ENCODE measurements at places on chromosomes 16 and 17.

DNA sequence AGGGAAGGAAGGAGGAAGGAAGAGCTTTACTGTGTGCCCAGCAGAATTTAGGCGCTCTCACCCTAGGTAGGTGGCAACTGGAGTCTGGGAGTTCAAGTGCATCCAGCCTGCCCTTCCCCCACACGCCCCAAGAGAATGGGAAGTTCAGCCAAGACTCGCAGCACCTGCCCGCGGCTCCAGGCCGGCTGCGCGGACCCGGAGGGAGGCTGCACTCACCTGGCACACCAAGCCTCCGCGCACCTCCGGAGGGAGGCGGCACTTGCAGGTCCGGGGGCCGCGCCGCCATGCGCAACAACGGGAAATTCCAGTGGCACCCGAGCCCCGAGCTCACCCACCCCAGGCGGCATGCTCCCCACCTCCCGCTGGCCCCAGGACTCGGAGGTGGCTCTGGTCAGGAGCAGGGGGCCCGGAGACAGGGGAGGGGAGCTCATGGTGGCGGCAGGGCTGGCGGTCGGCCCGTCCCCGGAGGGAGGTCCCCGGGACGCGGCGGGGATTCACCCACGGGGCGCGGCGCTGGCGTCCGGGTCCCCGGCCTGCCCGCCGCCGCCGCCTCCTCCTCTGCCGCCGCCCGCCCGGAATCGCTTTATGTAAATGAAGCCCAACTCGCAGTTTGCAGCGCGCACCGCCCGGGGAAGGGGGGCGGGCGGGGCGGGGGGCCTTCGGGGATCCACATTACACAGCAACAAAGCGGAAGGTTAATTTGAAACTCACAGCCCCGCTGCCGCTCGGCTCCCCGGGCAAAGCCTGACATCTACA, at the start of gene ZFHX3:
TSS of gene ZFHX3 (minus strand) at position 593 of the 756 bp plus-strand sequence. CDS start 87,983 bp downstream, outside the sequence.
- peak; percentile 51 for DNase-seq

- DNase-seq: no peak
Observed at GRCh38 chr16:67270931-67271338, 8.4 kb upstream of the PLEKHG4 start.

DNA sequence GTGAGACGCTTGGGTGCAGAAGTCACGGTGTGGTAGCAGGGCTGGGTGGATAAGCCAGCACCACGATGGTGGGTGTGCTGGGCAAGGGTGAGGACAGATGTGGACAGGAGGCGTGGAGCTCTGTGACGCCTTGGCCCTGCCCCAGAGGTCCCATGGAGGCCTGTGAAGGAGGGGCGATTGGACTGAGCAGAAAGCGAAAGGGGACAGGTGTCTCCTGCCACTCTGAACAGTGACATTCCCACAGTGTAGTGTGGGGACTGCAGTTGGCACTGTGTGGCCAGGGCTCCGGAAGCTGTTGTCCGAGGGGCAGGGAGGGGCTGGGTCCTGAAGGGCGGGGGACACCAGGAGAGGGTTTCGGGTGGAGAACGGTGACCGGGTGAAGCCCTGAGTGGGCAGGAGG, 7.3 kb downstream of the TBC1D24 start:
- DNase-seq: no peak

- DNase-seq: no peak
Observed at GRCh38 chr17:15154618-15155017, 110.5 kb downstream of the PMP22 start.
